ENCODE measurements at places on chromosomes 13 and 19.

DNA sequence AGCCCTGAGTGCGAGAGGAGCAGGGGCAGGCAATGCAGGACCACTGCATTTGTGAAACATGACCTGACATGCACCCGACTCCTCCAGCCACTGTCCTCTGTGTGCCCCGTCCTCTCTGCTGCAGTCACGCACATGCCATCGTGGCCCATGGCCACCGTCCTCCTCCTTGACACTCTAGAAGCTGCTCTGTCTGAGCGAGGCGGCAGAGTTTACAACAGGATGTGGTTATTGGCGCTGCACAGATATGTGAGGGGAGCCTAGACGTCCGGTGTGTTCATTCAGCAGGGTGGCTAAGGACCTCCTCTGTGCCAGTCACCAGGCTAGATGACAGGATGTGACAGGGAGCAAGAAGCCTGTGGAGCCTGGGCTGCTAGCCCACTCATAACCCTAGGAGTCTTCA is 277.8 kb downstream of the FOXO1 start:
- peak; percentile 76 for ATAC-seq

- ATAC-seq: peak; percentile 49
Observed at GRCh38 chr13:46160471-46161066, 21.4 kb downstream of the LCP1 start.

DNA sequence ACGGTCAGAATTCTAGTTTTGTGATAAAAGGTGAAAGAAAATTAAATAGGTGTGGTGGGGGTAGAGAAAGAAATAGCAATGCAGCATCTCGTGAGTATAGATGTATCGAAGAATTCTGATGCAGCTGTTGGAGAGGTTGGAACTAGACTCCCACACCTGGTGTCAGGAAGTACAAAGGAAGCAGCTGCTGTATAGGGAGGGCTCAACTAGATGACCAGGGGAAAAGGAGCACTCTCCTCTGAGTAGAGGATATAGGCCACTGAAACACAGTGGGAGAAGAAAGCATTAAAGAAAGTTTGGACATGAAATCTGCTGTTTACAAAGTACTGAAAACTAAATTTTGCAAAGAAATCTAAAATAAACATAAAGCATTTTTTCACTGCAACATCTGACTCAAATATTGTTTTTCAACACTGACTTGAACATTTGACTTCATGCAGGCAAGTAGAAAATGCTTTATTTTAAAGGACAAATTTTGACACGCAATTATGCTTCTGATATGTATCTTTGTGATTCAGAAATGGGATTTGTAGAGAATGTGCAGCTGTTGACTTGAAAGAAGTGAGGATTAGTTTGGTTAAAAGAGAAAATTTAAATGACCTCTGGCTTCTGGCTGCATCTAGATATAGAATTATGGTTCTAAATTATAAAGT is 82.2 kb downstream of the MIPEP start:
- ATAC-seq: no peak

DNA sequence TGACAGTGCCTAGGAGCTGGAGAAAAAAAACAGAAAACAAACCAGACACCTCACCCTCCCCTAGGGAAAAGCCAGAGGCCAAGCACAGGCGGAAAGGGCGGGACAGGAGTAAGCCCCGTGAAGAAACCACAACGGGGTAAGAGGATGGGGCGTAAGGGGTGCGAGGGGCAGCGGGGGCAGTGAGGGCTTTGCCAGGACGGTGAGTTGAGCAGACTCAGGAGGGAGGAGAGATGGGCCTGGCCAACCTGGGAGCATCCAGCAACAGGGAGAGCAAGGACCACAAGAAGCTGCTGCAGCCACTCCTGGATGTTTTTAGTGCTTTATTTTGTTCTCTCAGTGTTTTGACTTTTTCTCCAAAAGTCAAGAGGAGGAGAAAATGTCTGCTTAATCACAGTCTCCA is 114.1 kb upstream of the SOX1 start:
- no peak for ATAC-seq

DNA sequence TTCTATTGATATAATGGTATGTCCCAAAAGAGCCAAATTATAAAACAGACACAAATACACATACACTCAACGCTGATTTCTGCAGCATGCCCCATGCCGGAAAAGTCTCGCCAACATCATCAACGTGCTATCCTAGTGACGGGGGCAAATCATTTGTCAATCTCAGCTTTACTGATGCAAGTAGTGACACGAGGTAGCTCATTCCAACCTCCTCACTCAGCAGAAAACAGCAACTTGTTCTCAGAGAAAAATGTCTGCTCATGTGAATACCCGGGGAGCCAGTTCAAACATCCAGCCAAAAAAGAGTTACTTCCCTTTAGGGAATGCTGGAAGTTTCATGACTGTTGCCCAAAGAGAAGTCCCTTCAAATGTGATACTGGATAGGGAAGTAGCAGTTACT is 46.3 kb downstream of the SOX21 start:
- ATAC-seq: no peak

DNA sequence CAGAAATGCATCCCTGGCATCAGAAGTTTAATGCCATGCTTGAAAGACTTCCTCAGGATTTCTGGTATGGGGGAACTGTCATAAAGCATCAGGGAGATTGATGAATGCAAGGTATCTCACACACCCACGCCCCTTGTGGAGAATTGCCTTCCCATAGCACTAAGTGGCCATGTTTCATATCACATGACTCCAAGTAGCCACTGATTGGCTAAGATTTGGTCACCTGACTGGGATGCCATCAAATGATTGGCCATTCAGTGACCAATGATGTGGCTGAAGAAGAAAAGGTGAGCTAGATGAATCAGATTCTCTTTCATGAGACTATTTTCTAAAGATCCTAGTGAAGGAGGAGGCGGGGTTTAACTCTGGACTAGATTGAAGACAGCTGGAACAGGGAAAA is 7.3 kb downstream of the KLK8 start:
- ATAC-seq: peak; percentile 9

DNA sequence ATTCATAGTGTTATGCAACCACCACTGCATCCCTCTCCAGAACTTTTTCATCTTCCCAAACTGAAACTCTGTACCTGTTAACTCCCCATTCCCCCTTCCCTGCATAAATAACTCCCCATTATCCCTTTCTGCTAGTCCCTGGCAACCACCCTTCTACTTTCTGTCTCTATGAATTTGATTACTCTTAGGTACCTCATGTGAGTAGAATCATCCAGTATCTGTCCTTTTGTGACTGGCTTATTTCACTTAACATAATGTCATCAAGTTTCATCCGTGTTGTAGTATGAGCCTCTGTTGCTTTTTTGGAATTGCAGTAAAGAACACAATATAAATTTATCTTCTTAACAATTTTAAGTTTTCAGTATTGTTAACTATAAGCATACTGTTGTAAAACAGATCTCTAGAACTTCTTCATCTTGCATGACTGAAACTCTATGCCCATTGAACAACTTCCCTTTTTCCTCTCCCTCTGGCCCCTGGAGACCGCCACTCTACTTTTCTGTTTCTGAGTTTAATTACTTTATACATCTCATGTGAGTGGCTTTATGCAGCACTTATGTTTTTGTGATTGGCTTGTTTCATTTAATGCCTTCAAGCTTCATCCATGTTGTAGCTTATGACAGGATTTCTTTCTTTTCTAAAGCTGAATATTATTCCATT is 87.3 kb upstream of the ABCC4 start:
- no peak for ATAC-seq

GRCh38 chr13:114024603-114025404 is 50.9 kb upstream of the C13orf46 start:
- peak; percentile 12 for ATAC-seq

GRCh38 chr13:39765801-39766463 is 110.5 kb downstream of the COG6 start:
- ATAC-seq: peak; percentile 87

- no peak for ATAC-seq
Observed at GRCh38 chr19:56864443-56865125, 24.1 kb upstream of the PEG3 start.

GRCh38 chr19:33456076-33456844 is 65.3 kb downstream of the PEPD start:
- ATAC-seq: peak; percentile 24

DNA sequence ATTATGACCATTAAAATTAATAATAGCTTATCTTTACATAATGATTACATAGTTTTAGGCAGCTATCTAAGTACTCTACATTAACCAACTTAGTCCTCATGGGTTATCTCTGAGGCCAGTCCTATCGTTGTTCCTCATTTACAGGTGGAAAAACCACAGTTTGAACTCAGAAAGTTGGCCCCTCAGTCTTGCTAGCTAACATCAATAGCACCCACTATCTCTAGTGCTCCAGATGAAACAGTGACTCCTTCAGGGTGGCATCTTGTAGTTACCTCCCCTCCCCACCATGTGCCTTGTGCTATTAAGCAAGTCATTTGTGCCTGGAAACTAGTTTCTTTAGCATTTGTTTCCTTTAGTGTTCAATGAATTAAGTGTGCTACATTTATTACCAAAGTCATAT is 1086.7 kb downstream of the EFNB2 start:
- ATAC-seq: no peak

DNA sequence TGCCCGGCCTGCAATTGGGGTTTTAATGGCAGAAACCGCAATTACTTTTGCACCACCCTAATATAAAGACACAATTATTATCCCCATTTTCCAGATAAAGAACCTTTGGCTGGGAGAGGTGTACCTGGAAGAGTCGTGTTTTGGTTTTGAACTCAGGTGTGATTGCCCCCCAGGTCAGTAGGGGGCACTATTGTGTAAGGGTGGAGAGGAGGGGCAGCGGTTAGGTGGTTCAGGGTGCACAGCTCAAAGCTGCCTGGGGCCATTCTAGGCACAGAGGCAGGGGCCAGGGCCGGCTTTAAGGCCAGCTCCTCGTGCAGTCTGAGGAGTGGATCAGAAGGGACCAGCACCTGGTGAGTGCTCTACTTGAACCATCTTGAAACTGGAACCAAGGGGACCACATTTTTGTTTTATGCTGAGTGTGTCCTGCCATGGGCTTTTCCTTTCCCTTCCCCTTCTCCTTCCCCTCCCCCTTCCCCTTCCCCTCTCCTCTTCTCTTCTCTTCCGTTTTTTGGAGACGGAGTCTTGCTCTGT is 5.8 kb upstream of the FCGRT start:
- ATAC-seq: peak; percentile 74

GRCh38 chr19:20513189-20513904 is 52.2 kb downstream of the ZNF737 start:
- no peak for ATAC-seq

- no peak for ATAC-seq
Observed at GRCh38 chr19:2524361-2524839, 48.5 kb downstream of the GADD45B start.

GRCh38 chr13:49307365-49307764 is 59.6 kb downstream of the CDADC1 start:
- no peak for ATAC-seq

DNA sequence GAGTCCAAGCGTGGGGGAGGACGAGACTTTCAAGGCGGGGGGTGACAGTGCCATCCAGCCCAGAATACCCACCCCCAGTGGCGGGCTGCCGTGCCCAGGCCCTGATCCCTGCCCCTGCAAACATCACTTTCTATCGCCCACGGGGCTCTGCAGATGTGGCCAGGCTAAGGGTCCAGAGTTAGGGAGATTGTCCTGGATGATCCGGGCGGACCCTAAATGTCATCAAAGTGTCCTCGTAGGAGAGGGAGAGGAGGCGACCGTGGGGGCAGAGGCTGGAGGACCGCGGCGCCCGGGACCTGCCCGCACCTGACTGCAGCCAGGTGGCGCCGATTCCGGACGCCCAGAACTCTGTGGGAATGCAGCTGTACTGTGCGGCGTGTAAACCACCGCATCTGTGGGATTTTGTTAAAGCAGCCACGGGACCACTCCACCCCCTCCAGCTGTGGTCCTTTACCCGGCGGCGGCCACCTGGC is 32.4 kb downstream of the GJA3 start:
- ATAC-seq: peak; percentile 49

GRCh38 chr13:28047757-28048388 is 52.5 kb downstream of the FLT3 start:
- peak; percentile 81 for ATAC-seq

GRCh38 chr13:35649162-35649561 is 172.7 kb upstream of the MAB21L1 start:
- no peak for ATAC-seq

- ATAC-seq: no peak
Observed at GRCh38 chr19:49287141-49287770, 37.7 kb downstream of the SLC6A16 start.

GRCh38 chr13:96963786-96964475 is 30.3 kb downstream of the OXGR1 start:
- ATAC-seq: no peak

- no peak for ATAC-seq
Observed at GRCh38 chr13:112510002-112510780, 77.8 kb downstream of the TUBGCP3 start.

- no peak for ATAC-seq
Observed at GRCh38 chr19:4570916-4571304, 11.4 kb upstream of the SEMA6B start.

- ATAC-seq: no peak
Observed at GRCh38 chr13:63403733-63404132, 1988.1 kb upstream of the PCDH20 start.

GRCh38 chr19:4555657-4556561 is 3.6 kb downstream of the SEMA6B start:
- ATAC-seq: peak; percentile 35

DNA sequence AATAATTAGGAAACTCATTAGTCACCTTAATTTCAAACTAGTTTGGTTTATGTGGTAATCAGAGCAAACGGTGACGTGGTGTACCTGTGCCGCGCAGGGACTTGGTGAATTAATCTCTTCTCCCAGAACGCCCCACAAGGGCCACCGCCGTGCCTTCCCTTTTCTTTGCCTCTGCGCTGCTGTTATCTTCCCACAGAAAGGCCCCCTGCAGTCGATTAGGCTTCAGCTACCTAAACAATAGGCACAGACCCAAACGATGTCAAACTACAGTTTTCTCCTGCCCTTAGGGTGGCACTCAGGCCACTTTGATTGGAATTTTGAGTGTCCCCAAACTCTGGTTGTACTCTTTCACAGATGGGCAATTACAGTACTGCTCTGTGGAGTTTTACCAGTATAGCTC is 115.5 kb downstream of the GGACT start:
- no peak for ATAC-seq

GRCh38 chr13:42807241-42807640 is 25.9 kb downstream of the FAM216B start:
- ATAC-seq: no peak

DNA sequence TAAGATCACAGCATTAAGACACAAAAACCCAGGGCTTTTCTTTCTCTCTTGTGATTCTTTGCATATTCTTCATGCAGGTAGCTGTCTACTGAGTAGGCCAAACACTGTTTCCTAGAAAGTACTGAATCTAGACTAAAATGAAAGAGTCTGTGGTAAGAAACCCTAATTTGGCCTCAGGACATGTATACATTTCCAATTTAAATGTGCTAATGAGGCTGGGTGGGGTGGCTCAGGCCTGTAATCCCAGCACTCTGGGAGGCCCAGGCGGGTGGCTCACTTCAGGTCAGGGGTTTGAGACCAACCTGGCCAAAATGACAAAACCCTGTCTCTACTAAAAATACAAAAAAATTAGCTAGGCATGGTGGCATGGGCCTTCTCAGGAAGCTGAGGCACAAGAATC is 57.8 kb downstream of the MYCBP2 start:
- no peak for ATAC-seq

Data from esophagus mucosa (tissue), 1 donor.